ENCODE measurements at places on chromosomes 7 and 10.

DNA sequence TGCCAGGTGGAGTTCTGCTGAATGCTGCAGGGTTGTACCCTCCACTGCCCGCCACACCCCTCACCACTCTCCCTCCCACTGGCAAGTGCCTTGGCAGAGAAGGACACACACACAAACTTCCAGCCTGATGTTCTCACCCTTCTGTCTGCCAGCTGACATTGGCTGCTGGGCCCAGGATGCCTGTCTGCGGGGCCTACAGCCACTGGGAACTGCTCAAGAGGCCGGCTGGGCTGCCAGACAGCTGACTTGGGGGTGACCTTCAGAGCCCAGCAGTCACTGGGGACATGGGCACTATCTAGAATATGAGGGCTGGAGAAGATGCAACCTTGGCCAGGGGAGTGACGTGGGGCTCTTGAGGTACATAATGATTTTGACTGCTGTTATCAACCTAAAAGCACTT lies 157.1 kb downstream of the SH3PXD2A start:
- DNase-seq, result no peak

- no peak for DNase-seq
These were observed 146.2 kb downstream of the PAXIP1 start for GRCh38 chr7:154856733-154857132.

DNA sequence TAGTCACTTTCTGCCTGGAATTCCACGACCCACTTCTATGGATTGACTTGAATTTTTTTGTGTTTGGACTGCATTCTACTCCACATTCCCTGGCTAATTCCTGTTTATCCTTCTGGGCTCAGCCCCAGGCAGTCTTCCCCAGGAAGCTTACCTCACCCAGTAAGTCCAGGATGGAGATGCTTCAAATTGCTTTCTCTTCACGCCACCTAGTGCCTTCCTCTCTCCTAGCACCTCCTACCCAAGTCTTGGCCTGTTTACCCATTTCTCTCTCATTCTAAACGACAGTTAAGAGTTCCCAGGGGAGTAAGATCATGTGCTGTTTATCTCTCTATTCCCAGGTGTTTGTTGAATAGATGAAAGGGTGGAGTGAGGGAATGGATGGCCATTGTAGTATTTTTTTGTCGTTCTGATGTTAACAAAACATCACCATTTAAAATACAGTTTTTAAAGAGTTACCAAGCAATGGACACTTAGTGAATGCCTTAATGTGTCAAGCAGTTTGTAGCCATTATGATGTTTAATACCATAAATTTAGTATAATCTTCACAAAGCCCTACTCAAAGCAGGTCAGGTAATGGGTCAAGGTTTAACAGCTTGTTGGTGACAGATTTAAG lies 45.5 kb upstream of the TARP start:
- DNase-seq, result no peak

- no peak for DNase-seq
These were observed 66.1 kb downstream of the ZMYND11 start for GRCh38 chr10:201328-201771.

DNA sequence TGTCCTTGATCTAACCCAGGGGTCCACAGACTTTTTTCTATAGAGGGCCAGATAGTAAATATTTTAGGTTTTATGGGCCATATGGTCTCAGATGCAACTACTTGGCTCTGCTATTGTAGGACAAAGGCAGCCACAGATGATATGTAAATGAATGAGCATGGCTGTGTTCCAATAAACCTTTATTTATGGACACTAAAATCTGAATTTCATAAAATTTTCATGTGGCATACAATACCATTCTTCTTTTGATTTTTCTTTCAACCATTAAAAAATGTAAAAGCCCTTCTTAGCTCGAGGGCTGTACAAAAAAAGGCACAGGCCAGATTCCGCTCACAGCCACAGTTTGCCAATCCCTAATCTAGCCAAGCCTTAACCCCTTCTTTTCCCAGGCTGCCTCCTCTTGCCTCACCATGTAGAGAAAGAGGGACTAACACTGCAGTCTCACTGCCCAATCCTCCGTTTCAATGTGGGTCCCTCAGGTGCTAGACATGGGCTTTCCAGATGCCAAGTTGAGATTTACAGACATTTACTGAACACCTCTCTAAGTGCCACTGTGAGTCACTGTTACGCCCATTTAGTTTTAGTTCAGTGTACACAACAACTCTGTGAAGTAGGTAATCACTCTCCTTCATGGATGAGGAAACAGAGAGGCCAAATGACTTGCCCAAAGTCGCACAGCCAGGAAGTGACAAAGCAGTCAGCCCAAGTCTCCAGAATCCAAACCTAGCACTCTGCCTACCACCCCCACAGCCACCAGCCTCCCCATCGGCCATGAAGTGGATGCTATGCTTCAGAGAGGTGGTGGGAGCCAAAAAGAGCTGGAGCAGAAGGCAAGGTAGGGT lies 132.6 kb upstream of the PDLIM1 start:
- no peak for DNase-seq

DNA sequence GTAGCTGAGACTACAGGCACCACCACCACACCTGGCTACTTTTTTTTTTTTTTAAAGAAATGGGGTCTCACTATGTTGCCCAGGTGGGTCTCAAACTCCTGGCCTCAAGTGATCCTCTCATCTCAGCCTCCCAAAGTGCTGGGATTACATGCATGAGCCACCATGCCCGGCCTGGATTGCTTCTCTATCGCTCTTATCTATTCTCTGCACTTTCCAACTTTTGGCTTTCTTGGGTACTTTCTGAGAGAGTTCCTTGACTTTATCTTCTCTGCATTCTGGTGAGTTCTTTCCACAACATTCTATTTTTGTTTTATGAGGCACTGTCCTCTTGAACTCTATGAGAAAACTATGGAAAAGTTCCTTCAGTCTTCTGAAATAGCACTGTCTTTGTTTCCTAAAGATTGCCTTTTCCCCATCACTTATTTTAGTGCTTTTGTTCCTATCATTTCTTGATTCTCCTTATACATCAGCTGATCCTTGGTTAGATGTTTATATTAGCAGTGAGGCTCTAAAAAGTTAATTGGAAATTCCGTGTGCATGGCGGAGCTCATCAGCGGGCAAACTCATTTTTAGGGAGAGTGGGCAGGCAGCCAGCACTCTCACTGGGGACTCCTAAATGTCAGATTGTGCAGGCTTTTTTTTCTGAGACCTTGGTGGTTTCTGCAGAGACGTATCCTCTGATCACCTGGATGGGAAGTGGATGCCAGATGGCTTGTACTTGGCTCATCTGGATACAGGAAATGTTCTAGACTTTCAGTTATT lies 43.9 kb downstream of the HIP1 start:
- no peak for DNase-seq

DNA sequence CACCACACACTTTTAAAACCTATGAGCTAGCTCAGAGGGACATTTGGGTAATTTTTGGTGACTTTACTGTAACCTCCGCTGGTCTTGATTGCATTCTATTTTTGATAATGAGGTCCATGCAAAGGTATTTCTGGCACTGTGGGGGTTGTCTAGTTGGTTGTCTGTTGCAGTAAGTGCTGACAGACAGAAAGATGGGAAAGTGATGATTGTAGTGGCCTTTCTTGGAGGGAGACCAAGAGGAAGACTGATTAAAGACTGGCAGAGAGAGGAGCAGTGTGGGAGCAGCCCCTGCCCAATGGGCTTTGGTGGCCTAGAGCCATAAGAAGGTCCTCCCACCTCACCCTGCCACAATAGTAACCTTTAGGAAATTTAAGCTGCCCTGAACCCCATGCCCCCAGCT lies 173.4 kb upstream of the CTBP2 start:
- no peak for DNase-seq

GRCh38 chr7:151013733-151014497 lies 10.4 kb downstream of the ATG9B start:
- DNase-seq, result peak; percentile 76

- DNase-seq, result no peak
These were observed 26.2 kb upstream of the SEC61G start for GRCh38 chr7:54785261-54785660.

- no peak for DNase-seq
These were observed 79.4 kb downstream of the TMEM178B start for GRCh38 chr7:141153231-141153630.

- DNase-seq, result no peak
These were observed 285.6 kb downstream of the HGF start for GRCh38 chr7:81484261-81484660.

DNA sequence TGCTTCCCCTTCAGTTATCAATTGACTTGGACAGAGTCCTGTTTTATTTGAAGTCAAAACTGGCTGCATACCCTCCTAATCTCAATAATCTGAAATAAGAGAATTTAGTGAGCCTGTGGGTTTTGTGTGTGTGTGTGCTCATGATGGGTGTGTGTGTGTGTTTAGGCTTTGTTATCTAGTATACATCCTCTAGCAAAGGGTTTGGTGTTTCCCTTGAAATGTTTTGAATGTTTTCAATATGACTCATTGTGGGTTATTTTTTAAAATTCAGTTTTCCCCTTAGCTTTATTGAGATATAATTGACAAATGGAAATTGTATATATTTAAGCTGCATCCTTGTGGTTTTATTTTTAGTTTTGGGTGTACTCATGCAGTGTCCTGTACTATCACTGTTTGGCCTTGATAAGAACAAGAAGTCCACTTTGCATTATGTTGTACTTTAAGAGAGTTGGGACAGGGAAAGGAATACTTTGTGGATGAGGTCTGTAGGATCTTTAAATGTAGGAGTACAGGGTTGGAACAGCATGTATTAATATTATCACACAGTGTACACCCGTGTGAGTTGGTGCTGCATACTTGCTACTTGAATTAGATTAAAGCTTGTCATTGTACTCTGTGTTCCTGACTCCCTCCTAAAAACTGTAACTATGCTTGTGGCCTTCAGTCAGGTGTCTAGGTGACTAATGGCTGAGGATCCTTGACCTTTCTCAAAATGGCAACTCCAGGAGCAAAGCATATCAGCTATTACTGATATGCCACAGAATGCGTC lies 58.3 kb downstream of the VCL start:
- no peak for DNase-seq

DNA sequence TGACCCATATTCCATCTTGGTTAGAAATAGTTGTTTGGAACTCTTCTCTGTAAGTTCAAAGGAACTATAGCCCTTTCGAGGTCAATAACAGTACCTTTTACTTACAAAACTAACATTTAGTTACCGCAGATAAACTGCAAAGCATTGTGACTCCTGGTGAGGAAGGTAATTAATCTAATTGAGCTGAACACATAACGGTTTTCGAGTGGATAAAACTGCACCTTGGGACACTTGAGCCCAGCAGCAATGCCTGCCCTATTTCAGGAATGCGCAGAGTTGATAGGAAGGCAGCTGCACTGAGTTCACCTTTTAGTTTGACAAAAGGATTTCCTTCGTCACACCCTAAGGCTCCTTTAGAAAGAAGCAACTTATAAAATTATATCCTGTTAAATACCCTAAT lies 75.4 kb downstream of the JAZF1 start:
- no peak for DNase-seq

DNA sequence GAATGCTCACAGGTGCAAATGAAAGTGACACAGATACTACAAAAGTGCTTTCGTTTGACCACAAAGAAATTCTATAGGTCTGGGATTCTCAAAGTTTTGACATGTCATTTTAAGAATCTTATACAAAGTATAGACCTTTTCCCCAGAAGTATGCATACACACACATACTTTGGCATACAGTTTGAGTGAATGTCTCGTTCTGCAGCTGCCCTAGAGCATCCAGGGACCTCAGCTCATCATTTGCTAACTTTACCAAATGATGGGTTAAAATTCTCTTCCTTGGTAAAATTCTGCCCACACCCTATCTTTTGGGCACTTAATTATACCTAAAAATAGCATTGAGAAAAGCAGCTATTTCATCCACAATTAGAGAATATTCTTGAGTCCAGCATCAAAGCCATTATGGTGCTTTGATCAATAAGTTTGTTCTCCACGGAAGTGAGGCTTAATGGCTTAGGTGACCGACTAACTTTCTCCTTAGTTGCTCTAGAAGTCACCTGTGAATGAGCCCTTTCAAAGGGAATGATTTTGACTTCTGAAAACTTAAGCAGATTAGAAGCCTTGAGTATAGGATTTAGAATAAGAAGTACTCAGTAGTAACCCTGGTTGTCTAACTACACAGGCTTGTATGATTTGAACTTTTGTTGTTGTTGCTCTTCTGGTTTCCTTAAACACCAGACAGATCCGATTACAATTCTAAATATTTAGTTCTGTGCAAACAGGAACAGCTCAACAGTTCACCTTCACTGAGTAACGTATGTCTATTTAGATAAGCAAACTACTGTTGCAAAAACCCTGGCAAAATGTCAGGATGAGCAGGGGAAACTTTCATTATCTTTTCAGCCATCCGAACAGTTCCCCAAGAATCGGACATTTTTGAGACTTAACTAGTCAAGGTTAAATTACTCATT lies 70.6 kb downstream of the CNNM2 start:
- DNase-seq, result no peak

Data from activated T-helper 9 cell treated with anti-CD3 and anti-CD28 coated beads, Interleukin-2, amount 50 U/mL, for 16 hours (primary cell).